ENCODE measurements at places on chromosomes 3 and 15.

- DNase-seq: peak; percentile 52
Measured at GRCh38 chr15:68431792-68432401, at the start of gene ITGA11. ITGA11 (minus strand) TSS chr15:68432163; CDS start chr15:68432066, 97 bp downstream.

DNA sequence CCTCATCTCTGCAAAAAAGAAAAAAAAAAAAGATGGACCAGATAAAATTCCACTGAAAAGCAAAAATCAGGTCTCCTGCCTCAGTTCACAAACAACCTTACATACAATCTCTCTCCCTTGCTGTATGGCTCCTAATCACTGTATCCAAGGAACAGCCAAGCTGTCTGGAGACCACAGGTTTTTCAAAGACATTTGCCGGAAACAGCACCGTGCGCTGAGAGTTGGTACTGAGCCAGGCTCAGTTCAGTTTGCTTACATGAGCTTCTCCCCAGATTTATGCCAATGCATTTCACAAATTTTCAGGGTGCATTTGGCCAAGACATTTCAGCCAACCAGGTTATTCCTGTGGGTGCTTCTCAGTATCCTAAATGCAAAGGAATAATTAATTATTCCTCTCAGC lies 4.1 kb downstream of the ACP3 start:
- no peak for DNase-seq

DNA sequence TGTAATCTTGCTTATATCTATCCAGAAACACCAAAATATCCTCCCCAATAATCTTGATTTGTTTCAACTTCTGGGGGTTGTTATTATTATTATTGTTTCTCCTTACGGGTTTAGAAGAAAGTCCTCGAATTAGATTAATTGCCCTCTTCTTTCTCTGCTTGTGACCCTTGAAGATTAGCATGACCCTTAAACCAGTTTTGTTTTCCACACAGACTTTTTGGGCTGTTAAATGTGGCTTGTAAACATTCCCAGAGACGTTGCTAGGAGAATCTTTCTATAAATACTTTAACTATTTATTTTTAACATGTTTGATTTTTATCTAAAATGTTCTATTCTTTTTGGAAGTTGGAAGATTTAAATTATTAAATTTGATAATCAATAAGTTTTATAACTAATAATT lies 4.3 kb upstream of the SUCNR1 start:
- DNase-seq: no peak

GRCh38 chr3:131899021-131899420 lies 135.8 kb downstream of the CPNE4 start:
- no peak for DNase-seq

GRCh38 chr15:59321000-59321689 lies 51.5 kb downstream of the MYO1E start:
- no peak for DNase-seq

DNA sequence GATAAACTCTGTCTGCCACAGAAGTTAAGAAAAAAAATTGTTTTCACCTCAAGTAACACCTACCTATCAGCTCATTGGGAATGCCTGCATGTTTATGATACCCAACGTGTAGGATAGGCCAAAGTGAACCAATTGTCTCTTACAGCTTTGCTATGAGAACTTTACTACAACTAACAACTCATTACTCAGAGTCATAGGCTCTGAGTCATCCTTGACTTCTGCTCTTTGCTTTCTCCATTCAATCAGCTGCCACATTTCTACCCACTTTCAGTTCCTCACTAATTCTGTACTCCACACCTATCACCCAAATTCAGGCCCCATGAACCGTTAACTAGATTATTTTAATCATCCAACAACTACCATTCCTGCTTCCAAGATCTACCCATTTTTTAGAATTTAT lies 843.9 kb downstream of the TUSC7 start:
- DNase-seq: no peak

- no peak for DNase-seq
Measured at GRCh38 chr15:45906230-45906629, 271.4 kb downstream of the SQOR start.

- no peak for DNase-seq
Measured at GRCh38 chr15:99931703-99932603, 198.7 kb upstream of the LYSMD4 start.

- no peak for DNase-seq
Measured at GRCh38 chr15:77907824-77908751, 169.4 kb downstream of the TBC1D2B start.

Data from neuronal stem cell (in vitro differentiated cells).